ENCODE measurements at places on chromosomes 13 and 19.

GRCh38 chr13:24038841-24039330 lies 121.6 kb upstream of the SPATA13 start:
- DNase-seq, result no peak

DNA sequence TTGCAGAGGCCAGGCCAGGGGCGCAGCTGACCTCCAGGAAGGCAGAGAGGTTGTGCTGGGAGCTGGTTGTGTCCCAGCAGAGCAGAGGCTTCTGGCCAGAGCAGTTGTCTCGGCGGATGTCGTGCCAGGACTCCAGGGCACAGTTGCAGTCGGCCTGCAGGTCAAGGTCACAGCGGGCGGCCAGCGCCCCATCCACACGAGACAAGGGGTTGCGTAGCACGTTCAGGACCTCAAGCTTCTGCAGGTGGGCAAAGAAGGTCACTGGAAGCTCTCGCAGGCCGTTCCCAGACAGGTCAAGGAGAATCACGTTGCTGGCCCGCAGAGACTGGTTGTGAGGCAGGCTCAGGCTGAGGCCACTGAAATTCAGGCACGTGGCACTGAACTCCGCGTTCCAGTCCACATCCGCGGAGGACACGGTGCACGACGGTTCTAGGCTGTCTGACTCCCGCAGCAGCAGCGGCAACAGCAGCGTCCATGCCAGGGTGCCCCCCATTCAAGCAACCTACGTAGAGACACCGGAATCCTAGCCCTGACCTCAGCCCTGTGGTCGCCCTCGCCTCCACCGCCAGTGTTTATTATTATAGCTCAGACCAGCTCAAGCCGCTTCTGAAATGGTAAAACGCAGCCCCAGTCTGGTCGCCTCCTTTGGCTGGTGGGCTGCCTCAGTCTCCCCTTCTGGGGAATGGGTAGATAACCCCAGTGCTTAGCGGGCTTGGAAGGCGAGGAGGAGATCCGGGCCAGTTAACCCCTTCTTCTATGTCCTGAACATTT lies 766 bp downstream of the LRRC25 start:
- no peak for DNase-seq

GRCh38 chr13:97266332-97266731 lies 44.2 kb downstream of the MBNL2 start:
- no peak for DNase-seq

DNA sequence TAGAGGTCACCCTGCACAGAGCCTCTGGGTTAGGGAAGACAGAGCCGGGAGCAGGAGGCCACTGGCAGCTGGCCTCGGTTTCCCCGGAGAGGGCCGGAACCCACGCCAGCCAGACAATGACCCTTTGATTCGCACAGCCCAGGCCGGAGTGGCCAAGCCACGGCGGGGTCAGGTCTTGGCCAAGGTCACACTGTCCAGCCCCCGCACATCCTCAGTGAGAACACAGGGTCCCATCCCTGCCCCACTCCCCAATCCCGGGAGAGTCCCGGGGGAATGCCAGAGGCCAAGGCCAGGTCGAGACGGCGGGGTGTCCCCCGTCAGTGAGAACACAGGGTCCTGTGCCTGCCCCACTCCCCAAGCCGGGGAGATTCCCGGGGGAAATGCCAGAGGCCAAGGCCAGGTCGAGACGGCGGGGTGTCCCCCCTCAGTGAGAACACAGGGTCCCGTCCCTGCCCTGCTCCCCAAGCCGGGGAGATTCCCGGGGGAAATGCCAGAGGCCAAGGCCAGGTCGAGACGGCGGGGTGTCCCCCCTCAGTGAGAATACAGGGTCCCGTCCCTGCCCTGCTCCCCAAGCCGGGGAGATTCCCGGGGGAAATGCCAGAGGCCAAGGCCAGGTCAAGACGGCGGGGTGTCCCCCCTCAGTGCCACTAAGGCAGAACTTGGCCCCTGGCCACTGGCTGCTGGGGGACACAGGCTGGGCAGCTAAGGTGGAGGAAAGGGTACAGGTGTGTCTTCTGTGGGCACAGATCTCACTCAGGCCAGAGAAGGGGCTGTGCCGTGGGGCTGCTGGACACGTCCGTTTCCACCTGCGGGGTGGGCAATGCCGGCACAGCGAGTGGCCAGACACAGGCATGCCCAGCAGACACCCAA lies 1.7 kb upstream of the FSTL3 start:
- DNase-seq, result no peak

GRCh38 chr13:30204564-30204963 lies 102.8 kb downstream of the KATNAL1 start:
- no peak for DNase-seq

DNA sequence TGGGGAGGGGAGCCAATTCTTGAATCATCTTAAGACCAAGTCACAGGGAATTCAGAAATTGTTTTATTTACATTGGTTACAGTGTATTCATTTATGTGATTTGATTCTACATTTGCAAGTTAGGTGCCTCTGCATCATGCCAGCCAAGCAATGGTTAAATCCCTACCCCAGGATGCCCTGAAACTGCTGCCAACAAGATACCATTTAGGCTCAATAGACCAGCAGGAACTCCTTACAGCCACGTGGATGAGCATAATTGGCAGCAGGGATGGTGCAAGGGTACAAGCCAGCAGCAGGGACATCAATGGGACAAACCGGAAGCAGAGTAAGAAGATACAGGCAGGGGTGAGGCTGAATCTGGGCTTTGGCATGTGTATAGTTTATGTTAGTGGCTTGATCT lies 72.4 kb upstream of the NBEA start:
- DNase-seq, result no peak

DNA sequence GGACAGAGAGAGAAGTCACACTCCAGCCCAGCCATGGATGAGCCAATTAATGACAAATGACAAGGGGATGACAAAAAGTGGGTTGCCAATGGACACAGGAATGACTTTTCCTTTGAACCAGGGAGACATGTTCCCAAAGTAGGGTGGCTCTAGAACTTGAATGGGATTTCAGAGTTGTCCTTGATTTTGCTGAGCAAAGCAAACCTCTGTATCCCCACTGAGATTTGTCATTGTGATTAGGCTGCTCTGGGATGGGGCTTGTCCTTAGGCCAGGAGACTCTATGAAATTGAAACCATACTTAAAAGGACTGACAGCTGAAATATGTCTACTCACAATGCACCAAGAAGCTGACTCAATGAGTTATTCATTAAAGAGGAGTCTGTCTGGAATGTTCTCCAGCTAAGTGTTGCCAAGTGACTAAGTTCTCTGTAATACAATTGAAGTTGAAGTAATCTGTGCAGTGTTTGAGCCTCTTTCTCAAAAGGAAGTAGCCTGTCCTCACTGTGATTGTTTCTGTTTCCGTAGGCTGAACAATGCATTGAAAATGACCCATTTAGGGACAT lies 69.0 kb upstream of the PCDH9 start:
- DNase-seq, result no peak

GRCh38 chr13:86403181-86403580 lies 604.0 kb upstream of the SLITRK6 start:
- DNase-seq, result no peak

GRCh38 chr19:4266253-4267000 lies 12.6 kb upstream of the SHD start:
- no peak for DNase-seq

- DNase-seq, result no peak
Measured at GRCh38 chr13:41282129-41282571, 18.8 kb upstream of the MTRF1 start.

DNA sequence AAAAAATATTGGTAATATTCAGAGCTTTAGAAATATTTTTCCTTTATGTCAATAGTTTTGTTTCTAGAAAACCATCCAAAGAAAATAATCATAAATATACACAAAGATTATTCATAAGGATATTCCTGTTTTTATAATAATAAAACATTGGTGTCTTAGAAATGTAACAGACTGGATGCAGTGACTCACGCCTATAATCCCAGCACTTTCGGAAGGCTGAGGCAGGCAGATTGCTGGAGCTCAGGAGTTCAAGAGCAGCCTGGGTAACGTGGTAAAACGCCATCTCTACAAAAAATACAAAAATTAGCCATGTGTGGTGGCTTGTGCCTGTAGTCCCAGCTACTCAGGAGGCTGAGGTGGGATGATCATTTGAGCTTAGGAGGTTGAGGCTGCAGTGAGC lies 106.8 kb downstream of the DHRS12 start:
- DNase-seq, result no peak

- no peak for DNase-seq
Measured at GRCh38 chr13:75645141-75645540, 9.0 kb downstream of the LMO7 start.

DNA sequence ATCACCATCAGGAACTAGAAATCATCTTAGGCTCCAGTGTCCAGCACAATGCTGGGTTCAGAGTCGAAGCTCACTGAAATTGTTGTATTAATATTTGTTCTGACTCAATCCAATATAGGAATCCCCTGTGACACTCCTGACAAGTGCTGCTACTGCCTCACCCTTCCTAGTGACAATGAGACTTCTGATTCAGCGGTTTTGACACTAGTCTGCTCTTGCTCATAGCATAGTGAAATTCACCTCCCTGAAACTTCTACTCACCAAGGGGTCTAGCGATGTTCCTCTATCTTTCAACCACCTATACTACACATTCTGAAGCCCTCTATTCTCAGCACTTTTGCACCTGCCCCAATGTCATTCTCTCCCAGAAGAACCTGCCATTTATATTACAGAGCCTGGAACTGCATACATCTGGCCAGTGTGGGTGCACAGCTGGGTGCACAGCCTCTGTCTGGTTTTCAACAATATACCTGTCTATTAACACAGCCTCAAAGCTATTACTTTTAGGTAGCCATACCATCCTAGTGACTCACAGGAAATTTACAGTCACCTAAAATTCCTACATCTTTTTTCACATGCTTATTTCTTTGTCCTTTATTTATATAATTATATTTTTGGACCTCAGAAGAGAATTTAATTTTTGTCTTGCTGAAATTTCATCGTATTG lies 88.3 kb downstream of the DOCK9 start:
- no peak for DNase-seq

- DNase-seq, result no peak
Measured at GRCh38 chr13:21613791-21614190, 9.8 kb upstream of the MICU2 start.

GRCh38 chr13:33509642-33510229 lies 224.2 kb upstream of the STARD13 start:
- DNase-seq, result no peak

DNA sequence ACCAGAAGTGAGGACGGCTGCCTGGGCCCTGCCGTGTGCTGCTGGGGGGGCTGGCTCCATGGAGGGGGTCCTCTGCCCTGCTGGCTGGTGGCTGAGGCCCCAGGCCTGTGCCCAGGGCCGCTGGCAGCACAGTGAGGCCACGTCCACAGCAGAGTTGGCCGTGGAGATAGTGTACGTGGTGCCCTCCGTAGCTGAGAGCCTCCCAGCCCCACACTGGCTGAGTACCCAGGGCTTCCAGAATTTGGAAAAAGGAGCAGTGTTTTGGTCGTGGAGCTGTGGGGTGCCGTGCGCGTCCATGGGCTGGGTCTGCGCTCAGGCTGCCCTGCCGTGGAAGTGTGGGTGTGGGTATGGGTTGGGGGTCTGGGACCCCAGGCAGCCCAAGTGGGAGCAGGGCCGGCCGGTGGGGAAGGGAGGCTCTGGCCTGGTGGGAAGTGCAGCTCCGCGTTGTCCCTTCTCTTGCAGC lies 5.9 kb downstream of the PTBP1 start:
- no peak for DNase-seq

DNA sequence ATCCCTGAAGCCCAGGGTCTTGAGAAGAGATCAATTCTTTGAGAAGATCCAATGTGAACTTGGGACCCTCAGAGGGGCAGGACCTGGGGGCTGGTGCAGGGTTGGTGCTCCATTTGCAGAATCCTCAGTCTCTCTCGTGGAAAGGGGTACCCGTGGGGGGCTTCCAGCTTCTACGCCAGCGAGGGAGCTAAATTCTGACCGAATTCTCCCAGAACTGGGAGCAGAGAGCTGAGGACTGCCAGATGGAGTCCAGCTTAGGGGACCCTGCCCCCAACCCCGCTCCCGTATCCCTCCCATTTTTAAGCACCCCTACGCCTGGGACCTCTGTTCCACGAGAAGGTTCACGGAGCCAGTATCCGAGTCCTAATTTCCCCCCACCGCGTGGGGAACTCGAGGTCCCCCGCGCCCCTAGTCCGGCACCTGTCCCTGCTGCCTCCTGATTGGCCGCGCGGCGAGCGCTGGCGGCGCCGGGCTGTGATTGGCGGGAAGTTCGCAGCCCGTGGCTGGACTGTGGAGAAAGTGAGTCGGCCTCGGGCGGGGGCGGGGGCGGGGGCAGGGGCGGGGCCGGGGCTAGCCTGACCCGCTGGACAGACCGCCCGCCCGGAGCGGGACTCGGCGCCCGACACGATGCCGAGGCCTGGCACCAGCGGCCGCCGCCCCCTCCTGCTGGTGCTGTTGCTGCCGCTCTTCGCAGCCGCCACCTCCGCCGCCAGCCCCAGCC lies 4.4 kb upstream of the LTBP4 start:
- DNase-seq, result no peak

DNA sequence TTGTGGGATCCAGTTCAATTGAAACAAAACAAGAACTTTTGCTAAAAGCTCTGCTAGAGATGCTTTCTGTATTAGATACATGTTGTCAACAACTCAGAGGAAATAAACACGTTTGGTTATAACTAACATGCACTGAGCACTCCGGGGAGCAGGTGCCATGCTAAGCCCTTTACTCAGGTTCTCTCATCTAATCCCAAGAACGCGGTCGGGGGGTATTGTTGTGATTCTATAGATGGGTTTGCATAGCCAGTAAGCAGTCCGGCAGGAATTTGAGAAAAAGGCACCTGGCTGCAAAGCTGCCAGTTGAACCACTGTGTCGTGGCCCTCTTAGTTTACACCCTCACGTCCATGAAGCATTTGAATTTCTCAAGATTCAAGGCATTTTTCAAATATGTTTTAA lies 24.3 kb upstream of the SPACA7 start:
- DNase-seq, result no peak

DNA sequence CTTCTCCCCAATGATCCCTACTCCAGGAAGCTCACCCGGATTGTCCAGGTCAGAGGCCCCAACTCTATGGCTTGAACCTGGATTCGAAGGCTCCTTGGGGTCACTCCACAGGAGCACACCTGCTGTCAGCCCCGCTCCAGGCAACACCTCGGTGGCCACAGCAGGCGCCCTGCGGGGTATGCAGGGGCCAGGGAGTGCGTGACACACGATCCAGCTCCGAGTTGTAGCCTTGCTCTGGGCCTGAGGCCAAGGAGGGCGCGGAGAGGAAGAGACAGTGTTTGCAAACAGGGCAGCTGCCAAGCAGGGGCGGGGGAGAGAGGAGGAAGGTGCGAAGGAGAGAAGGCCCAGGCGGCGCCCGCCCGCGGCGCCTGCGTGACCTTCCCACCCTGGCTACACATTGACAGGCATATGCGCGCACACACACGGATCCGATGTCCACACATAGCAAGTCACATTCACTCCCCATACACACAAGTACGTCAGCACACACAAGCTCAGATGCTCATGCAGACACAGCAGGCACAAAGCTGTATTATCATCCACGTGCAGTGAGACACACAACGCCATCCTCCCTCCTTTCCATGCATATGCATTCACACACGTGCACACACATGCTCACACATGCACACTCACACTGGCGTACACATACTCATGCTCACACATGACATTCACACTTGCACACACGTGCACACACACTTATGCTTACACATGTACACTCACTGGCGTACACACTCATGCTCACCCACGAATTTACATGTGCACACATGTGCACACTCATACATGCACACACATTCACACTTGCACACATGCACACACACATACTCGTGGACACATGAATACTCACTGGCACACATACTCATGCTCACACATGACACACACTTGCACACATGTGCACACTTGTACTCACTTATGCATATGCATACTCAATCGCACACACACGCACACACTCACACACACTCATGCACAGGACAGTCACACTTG lies 10.4 kb downstream of the SBK2 start:
- no peak for DNase-seq

Measured in stimulated activated naive B cell treated with anti-CD40 and anti-IgM and Interleukin-4, amounts not matched to agents 10 μg/mL and 1 μg/mL and 100 μg/mL, for 72 hours (primary cell).